ENCODE measurements at places on chromosomes 1 and 21.

DNA sequence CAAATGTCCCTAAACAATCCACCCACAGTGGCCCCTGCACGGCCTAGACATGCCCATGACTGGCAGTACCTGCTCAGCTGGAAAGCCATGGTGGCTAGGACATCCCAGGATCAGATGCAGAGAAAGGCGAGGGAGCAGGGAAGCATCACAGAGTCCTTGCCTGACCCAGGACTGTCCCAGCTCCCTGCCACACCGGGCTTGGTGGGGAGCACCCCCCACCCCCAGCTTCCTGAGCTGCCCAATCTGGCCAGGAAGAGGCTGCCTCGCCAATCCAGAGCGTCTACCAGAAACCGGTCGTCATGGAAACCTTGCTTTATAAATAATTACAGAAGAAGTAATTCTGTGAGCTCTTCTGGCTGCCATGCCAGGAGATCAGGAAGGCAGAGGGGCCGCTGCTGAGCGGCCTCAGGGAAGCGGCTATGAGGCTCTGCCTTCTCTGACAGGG lies 34.8 kb downstream of the ACOT7 start:
- DNase-seq, result no peak

- no peak for DNase-seq
Measured at GRCh38 chr1:51600965-51601364, 15.9 kb upstream of the OSBPL9 start.

- no peak for DNase-seq
Measured at GRCh38 chr21:40049931-40050290, 182.7 kb downstream of the PCP4 start.

GRCh38 chr1:1920057-1920607 lies 1.1 kb upstream of the TMEM52 start:
- no peak for DNase-seq

- DNase-seq, result no peak
Measured at GRCh38 chr1:2170211-2170610, 24.4 kb downstream of the FAAP20 start.

GRCh38 chr1:197618061-197618460 lies 157.2 kb downstream of the DENND1B start:
- peak; percentile 76 for DNase-seq

- DNase-seq, result no peak
Measured at GRCh38 chr1:204463125-204464060, 31.2 kb downstream of the PIK3C2B start.

- DNase-seq, result peak; percentile 80
Measured at GRCh38 chr1:209576392-209577197, 6.9 kb upstream of the CAMK1G start.

DNA sequence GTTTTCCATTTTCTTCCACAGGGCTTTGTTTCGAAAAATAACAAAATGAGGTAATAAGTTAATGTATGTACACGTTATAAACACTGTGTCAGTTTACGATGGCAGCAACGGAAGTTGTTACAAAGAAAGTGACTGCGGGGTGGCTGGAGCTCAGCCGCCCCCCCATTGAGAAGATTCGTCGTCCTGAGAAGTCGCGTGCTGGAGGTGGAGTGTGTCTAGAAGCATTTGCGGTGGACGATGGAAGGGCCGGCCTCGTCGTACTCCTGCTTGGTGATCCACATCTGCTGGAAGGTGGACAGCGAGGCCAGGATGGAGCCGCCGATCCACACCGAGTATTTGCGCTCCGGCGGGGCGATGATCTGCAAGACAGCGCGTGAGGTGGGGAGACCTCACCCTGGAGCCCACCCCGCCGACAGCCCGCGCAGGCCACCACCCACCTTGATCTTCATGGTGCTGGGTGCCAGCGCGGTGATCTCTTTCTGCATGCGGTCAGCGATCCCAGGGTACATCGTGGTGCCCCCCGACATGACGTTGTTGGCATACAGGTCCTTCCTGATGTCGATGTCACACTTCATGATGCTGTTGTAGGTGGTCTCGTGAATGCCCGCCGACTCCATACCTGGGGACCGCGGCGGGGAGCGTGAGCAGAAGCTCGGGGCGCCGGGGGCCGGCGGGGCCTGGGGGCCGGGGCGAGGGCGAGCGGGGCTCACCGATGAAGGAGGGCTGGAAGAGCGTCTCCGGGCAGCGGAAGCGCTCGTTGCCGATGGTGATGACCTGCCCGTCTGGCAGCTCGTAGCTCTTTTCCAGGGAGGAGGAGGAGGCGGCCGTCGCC lies 2.4 kb downstream of the ACTA1 start:
- DNase-seq, result no peak

DNA sequence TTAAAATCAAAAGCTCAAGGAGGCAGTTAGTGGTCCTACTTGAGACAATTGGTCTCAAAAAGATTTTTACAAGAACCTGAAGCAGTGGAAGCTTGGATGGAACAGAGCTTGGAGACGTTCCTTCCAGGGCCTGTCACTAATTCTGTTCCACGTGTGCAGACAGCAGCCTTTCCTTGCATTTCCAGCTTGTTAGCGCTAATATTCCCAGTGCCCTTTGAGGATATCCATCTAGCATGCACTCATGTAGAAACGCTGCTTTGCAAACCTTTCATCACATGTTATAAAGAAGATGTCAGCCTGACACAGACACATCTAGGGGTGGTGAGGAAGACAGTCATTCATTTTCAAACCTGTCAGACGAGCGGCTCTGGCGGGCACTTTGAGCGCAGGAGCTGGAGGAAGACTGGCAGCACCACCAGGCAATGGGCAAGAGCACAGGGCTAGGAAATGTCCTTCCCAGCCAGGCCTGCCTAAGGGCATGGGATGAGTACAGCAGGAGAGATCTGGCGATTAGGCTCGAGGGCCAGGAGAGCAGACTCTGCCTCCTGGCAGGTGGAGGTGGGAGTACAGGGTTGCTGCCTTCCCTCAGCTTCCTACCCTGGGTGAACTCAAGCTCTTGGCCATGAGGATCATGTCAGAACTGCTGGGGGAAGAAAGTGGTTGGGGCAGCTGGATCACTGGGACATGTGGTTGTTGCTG lies 55.5 kb downstream of the CASQ2 start:
- no peak for DNase-seq

DNA sequence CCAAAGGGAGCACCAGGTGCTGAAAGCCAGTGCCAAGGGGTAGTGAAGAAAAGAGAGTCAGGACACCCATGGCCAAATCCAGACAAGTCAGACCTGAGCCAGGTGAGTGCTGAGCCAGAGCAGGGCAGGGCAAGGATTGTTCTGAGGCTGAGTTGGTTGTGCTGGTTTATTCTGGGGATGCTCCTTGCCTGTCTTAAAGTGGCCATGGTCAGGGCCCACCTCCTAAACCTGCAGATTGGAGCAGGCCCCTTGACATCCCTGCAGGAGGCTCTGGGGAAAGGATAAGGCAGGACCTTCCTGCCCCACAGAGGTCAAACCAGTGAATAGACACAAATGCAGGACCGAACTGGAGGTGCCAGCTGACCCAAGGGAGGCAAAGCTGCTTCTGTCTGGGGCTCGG lies 138.4 kb downstream of the HIVEP3 start:
- no peak for DNase-seq

DNA sequence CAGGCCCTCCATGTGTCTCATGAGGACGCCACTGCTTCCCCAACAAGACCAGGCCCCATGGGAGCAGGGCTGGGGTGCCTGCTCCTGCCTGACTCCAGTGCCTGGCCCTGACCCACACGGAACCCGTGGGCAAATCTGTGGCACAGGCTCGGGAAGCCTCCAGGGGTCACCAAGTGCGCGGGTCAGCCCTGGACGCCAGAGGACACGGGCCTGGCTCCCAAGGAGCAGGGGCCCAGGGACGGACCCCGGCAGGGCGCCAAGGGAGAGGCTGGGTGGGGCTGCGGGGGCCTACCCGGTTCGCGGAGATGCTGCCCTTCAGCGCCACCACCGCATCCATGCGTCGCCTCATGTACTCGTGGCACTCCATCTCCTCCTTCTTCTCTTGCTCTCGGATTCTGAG lies 31.9 kb downstream of the CFAP74 start:
- no peak for DNase-seq

- DNase-seq, result no peak
Measured at GRCh38 chr1:86788300-86789206, 84.2 kb downstream of the SH3GLB1 start.

GRCh38 chr1:24343412-24344089 lies 24.4 kb downstream of the GRHL3 start:
- no peak for DNase-seq

GRCh38 chr1:231207437-231207836 lies 33.6 kb upstream of the GNPAT start:
- DNase-seq, result no peak

- DNase-seq, result no peak
Measured at GRCh38 chr1:245432228-245432875, 277.6 kb downstream of the KIF26B start.

GRCh38 chr1:221137666-221138065 lies 258.4 kb downstream of the HLX start:
- no peak for DNase-seq

DNA sequence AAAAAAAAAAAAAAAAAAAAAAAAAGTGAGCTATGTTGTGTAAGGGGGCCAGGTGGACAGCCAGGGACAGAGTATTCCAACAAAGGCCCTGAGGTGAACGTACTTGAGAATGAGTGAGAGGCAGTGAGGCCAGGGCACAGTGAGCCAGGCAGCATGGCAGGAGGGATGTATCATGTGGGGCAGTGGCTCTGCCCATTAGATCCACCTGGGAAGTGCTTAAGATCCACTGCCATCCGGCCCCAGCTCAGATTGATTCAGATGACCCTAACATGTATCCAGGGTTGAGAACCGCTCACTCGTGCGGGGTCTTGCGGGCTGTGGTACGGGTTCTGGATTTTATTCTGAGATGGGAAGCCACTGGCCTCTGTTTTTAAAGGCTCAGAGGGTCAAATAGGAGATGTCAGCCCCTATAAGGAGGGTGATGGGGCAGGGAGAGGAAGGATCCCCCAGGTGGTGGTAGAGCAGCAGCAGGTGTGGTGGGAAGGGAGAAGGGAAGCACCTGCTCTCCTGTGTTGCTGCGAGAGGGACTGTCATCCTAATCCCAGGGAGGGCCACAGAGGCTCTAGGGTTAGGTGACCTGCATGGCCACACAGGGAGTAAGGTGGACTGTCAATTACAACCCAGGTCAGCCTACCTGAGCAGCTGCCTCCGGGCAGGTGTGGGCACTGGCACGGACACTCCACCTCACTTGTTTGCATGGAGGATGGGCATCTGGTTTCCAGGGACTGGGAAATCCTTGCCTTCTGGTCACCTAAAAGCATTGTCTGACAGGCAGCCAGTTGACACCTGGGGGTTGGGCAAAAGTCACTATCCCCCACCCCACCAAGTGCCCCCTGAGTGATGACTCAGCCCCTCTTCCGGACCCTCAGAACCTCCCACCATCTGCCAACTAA lies 31.6 kb downstream of the CDK18 start:
- no peak for DNase-seq

GRCh38 chr1:89552471-89553081 lies 27.9 kb downstream of the LRRC8B start:
- no peak for DNase-seq

- DNase-seq, result no peak
Measured at GRCh38 chr1:33005117-33005837, 31.4 kb downstream of the AK2 start.

DNA sequence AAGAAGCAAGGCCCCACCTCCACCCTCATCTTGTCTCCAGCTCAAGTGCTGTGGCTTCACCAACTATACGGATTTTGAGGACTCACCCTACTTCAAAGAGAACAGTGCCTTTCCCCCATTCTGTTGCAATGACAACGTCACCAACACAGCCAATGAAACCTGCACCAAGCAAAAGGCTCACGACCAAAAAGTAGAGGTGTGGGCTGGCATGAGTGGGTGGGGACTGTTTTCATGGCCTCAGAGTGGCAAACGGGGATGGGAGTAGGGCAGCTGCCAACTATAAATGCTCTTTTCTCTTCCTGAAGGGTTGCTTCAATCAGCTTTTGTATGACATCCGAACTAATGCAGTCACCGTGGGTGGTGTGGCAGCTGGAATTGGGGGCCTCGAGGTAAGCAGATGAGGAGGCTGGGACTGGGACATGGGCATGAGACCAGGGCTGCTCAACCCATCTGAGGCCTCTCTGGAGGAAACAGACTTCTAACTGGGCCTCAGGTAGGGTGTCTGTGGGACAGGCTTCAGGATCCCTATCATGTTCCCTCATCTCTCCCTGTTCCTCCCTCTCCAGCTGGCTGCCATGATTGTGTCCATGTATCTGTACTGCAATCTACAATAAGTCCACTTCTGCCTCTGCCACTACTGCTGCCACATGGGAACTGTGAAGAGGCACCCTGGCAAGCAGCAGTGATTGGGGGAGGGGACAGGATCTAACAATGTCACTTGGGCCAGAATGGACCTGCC lies 8.8 kb upstream of the P3R3URF start:
- no peak for DNase-seq

DNA sequence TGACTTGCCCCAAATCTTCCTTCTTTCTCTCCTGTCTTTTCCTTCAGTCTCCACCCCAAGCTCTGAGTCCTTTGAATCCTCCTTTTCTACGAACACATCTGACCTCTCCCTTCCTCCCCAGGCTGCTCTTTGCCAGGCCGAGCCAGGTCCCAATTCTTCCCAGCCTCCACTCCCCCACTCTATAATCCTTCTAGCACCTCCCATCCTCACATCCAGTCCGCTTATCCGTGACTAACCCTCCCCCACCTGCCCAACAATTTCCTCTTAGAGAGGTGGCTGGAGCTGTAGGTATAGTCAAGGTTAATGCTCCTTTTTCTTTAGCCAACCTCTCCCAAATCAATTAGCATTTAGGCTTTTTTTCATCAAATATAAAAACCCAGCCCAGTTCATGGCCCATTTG lies 9.5 kb upstream of the HPDL start:
- DNase-seq, result no peak

- no peak for DNase-seq
Measured at GRCh38 chr1:9294910-9295636, 2.4 kb downstream of the SPSB1 start.

DNA sequence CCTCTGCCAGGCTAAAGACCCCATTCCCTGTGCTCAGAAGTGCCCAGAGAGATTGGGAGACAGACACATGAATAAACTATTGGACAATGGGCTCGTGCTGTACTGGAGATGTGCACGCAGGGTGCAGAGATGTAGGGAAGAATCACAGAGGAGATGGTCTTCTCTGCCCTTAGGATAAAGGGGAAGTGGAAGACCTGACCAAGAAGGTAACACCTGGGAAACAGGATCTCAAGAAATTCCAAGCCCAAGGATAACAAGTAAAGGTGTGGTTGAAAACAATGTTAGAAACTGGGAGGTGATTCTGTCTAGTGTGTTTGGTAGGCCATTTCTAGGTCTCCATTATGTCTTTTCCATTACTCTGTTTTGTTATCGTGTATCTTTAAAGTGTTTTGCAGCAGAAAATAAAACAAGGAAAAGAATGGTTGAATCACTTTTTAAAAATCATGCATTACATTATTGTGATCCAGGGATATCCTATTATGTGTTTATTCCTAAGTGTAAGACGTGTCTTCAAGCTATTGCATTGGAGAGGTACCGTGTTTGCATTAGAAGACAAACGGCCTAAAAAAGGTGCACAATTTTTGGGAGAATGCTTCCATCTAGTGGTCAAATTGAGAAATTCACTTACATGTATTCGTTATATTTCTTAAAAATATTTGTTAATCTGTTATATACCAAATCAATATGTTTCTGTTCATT lies 40.8 kb upstream of the KCTD3 start:
- DNase-seq, result peak; percentile 69

DNA sequence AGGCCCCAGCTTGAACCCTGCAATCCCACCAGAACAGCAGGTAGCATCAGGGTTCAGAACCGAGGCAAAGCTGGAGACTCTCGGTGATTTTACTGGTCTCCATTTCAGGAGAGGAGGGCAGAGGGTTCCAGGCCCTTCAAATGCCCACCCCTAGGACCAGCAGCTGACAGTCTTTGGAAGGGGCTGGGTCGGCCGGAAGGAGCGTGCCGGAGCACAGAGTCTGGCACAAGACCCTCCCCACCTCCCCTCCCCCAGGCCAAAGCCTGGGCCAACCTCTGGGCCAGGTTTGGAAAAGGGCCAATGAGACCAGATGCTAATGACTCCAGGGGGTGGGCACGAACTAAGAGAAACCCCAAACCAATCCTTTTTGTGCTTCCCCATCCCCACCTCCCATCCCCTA lies 6.9 kb downstream of the FBXO2 start:
- no peak for DNase-seq
